ENCODE measurements at places on chromosomes 11 and 22.

DNA sequence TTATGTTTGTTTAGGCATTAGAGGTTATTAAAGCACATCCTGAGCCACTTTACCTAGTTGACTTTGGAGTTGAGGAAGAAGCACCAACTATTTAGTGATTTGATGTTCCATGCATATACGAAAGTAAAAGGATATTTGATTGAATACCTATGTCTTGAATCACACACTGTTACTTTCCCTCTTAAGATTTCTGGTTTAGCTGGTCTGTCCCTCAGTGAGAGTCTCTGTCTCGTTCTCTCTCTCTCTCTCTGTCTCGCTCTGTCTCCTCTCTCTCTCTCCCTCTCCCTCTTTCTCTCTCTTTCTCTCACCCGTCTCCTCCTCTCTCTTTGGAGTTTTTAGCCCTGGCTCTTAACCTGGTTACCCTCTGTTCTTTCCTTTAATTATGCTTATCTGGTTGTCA lies 11.0 kb downstream of the CTNND1 start:
- DNase-seq: no peak

- peak; percentile 36 for DNase-seq
Measured at GRCh38 chr11:74311352-74311926, at the start of gene P4HA3. TSS of gene P4HA3 (minus strand) at chr11:74311640. CDS start at chr11:74311611, 29 bp downstream.

- DNase-seq: no peak
Measured at GRCh38 chr11:121291896-121292494, 576 bp upstream of the SC5D start.

DNA sequence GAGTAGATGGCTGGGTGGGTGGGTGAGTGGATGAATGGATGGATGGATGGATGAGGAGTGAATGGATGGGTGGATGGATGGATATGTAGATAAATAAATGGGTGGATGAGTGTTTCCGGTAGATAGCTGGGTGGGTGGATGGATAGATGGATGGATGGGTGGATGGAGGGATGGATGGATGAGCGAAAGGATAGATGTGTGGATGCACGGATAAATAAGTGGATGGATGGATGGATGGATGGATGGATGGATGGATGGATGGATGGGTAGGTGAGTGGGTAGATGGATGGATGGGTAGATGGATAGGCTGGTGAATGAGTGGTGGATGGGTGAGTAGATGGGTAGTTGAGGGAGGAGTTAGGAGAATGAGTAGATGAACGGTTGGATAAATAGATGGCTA lies 349.3 kb downstream of the MN1 start:
- DNase-seq: no peak

DNA sequence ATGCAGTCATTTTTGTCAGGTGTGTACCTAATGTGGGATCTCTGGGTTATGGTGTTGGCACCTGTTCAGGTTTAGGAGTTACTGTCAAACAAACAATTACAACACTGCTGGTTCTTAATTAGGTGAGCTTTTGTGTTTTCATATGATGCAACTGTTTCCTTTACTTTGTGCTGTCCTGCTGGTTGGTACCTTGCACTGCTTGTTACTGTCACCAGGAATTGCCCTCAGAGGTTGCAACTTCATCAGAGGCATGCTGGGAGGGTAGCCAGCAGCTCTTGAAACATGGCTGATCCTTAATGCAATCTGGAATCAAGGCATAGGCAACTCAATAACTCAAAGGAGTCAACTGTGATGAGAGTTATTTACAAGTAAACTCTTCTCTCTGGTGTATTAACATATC lies 400.3 kb downstream of the MIAT start:
- DNase-seq: no peak

- DNase-seq: no peak
Measured at GRCh38 chr11:60592601-60593000, 77.4 kb downstream of the MS4A13 start.

GRCh38 chr11:19055905-19056304 lies 4.6 kb downstream of the MRGPRX2 start:
- no peak for DNase-seq

DNA sequence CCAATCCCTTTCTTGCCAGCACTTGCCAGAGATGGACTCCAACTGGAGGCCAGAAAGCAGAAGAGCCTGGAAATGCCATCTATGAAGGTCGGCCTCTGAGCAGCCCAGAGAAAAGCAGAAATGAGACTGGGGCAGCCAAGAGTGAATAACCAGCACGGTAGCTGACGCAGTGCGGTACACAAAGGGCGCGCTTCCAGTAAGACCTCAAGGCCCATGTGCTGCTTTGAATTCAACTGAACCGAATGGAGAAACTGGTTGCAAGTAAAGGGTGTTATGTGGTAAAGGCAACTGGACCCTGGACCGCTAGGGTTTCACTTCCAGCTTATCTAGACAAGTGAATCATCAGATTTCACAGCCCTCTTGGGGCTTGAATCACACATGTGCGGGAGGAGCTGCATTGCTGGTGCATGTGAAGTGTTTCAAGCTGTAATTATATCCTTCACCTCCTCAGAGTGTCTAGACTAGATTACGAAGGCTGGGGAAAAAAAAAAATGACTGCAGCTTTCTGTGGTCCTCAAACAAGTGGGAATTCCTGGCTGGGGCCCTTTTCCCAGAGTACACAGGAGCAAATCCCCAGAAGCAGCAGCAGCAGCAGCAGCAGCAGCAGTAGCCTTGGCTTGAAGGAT lies 128.9 kb downstream of the CCDC34 start:
- no peak for DNase-seq

DNA sequence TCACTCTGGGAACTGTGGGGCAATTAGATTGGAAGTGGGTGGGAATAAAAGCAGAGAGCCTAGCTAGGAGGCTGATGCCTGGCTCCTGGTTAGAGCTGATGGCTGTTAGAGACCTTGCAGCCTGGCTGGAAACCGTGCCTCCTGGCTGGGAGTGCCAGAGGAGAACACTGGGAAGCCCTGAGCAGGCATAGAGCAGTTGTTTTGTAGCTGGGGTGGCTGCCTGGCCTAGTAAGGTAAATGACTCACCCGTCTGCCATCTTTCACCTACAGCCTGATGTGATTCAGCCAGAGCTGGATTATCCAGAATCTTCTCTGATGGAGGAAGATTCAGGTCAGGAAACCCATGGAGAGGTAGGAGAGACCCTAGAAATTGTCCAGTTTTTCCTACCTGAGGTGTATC lies 6.1 kb downstream of the UQCR10 start:
- no peak for DNase-seq

GRCh38 chr11:120608760-120609211 lies 97.2 kb downstream of the GRIK4 start:
- no peak for DNase-seq

- no peak for DNase-seq
Measured at GRCh38 chr11:65430406-65431217, 8.0 kb downstream of the NEAT1 start.

GRCh38 chr11:45170484-45170883 lies 24.0 kb downstream of the PRDM11 start:
- no peak for DNase-seq

All from CD8-positive, alpha-beta T cell (primary cell).